ENCODE measurements at places on chromosomes 12 and 14.

DNA sequence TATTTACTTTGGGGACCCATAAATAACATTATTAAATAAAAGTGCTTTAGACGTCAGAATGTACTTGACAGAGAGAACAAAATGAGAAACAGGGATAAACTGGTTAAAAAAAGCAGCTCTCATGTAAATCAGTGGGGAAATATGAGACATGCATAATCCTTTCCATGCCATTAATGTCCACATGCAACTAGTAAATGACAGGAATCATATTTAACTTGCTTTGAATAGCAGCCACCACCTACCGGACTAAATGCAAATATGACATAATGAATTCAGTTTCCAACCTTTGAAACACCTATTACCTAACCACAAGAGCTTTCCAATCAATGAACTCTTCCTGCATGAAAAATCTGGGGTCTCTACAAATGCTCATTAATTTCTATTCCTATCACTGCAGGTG lies 19.6 kb downstream of the FGD6 start:
- DNase-seq: no peak

GRCh38 chr14:63174760-63175191 lies 29.5 kb upstream of the RHOJ start:
- no peak for DNase-seq

DNA sequence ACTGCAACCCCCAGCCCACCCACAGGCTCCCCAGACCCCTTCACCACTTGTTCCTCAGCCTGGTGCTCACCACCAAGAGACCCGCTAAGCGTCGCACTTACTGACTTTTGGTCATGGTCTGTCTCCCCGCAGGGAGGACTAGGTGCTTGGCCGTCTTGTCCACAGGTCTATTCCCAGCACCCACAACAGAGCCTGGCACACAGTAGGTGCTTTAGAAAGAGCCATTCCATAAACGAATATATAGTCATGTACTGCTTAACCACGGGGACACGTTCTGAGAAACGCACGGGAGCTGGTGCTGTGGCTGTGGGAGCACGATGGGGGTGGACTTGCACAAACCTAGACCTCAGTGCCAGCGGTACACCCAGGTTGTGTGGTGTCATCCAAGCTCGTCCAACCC lies 34.0 kb downstream of the NCOR2 start:
- DNase-seq: no peak

DNA sequence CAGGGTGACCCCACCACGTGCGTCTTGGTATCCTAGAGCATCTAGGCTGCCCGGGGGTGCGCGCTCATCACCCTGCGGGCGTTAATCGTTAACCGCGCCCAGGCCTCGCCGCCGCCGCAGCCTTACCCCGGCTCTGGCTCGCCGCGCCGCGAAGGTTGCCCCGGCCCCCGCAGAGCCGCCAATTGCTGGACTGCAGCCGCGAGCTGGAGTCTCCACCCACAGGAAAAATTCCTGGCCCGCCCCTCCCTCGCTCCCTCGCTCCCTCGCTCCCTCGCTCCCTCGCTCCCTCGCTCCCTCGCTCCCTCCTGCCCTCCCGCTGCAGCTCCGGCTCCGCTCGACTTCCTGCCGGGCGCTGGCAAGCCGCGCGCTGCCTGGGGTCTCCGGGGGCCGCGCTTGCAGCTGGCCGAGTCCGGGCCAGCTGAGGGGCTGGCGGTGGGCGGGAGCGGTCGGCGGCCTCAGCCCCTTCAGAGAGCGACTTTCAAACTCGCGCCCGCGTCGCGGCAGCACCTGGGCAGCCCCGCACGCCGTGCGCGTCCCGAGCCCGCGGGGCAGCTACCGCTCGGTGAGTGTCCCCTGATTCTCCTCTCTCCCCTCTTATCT lies at the start of gene PLEKHG3:
PLEKHG3 (plus strand) TSS at position 282 of the 600 bp plus-strand sequence. CDS start 23,208 bp downstream, outside the sequence.
- peak; percentile 83 for DNase-seq

GRCh38 chr12:12872139-12872933 lies 19.0 kb upstream of the GPRC5A start:
- no peak for DNase-seq

DNA sequence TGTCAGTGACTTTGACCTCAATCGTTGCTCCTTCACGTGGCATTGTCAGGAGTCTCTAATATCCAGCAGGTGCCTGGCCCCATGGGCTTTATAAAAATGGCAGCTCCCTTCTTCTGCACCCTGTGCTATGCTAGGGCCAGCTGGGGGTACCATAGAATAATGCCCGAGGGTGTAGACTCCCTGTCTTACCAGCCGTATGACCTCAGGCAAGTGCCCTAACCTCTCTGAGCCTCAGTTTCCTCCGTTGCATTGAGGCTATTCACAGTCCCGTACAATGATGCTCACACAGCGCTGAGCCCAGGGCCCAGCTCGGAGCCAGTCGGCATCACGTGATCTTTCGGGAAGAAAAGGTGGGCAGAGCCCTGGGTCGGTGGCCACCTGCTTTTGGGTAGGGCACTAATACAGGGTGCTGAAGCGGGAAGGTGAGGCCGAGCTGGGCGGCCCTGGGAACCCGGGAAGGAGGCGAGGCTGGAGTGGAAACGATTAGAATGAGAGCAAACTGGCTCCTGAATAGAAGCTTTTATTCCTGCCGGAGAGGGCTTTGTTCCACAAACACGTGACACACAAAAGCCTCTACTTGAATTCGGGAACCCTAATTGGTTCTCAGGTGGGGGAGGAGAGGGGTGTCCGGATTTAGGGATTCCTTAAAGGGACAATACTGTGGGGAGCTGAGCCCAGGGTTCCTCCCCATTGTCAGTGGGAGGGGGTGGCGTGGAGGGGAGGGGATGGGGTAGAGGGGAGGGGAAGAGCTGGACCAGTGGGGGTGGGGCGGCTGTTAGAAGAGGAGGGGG lies 19.9 kb upstream of the MSI1 start:
- no peak for DNase-seq

GRCh38 chr12:64706306-64706705 lies 52.9 kb downstream of the GNS start:
- no peak for DNase-seq

DNA sequence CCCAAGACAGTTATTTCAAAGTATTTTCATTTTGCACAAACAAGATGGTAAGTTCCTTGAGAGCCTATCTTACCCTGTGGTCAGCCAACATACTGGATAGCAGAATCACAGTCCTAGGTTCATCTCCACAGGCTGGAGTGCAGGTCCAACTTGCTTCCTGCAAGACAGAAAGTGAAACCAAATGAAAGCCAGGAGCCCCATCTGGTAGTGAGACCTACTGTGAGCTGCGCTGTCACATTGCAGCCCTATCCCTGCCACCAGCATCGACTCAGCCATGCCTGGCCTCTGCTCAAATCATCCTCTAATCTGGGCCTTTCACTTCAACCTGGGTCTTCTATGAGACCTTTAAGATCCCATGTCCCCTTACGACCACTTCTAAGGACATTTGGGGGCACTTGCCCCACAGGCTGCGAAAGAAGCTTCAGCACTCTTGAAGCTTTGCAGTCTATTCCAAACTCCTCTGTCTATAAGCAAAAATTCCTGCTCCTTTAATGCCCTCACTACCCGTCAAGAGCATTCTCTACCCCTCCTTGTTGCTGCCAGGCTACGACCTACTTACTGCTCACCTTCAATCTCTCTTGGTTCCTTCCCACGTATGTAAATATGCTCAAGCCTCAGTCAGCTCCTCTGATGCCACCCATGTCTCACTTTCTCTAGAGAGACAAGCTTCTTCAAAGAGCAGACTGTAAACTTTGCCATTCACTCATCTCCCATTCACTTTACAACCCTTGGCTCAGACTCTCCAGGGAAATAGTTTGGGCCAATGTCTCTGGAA lies 55.9 kb upstream of the TSPAN11 start:
- DNase-seq: no peak

DNA sequence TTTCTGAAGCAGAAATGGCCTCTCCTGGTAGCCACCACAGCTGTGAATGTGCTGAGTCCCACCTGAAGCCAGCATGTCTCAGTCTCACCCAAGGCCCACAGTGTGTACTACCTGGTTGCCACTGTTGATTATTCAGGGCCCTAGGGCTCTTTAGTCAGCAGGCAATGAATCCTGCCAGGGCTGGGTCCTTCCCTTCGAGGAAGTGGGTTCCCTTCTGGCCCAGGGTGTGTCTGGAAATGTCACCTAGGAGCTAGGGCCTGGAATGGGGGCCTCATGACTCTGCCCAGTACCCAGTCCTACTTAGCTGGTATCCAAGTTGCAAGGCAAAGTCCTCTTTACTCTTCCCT lies 207.4 kb downstream of the SYNE2 start:
- no peak for DNase-seq

- peak; percentile 60 for DNase-seq
These were observed 9.4 kb upstream of the ACVR1B start for GRCh38 chr12:51942056-51942455.

DNA sequence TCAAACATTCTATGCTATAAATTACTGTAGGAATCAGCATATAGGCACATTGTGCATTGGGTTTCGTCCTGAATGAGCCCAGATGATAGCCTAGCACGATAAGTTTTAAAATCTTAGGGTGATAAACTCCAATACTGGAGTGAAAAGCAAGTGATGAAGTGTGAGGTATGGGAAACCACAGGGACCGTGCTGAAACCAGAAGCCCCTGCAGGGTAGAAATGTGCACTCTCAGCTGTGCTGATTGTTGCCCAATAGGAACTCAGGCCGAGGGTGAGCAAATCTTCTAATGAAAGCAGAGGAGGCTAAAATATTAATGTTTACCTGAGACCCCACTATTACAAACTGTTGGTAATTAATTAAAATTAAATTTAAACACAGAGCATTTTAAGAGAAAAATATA lies 1486.6 kb downstream of the AACS start:
- DNase-seq: no peak

DNA sequence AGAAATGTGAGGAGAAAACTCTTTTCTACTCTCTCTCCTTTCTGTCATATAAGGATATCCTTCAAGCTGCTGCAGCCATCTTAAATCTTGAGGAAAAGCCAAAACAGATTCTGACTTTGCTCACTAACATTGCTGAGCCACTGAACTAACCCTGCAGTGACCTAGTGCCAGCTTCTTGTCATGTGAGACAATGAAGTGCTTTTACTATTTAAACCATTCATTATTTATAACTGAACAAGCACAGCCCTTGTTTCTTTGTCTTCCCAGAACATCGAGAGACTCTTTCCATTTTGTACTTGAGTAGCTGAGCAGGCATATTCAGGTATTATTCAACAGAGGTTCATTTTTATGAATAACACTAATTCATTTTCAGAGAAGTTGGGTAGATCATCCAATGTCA lies 455.0 kb upstream of the TMPO start:
- no peak for DNase-seq

- peak; percentile 91 for DNase-seq
These were observed 66.7 kb downstream of the IRF2BPL start for GRCh38 chr14:76961631-76962302.

DNA sequence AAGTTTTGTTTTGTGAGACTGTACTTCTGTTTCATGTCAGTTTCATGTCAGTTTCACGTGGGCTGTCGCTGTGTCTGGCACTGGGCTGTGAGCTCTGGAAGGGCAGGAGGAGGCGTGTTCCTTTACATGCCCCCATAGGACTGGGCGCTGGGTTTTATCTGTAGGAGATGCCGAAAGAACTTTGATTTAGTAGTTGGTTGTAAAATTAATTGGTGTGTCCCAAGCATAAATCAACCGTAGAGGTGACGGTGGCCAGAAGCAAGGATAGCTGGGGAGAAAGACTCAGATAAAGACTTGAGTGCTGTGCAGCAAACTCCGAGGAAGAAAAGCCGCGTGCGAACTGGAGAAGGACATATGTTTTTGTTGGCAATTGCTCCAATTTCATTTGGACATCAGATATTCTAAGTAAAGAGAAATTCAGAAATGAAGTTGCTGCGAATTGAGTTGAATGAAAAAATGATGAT lies 182.5 kb downstream of the VRK1 start:
- no peak for DNase-seq

DNA sequence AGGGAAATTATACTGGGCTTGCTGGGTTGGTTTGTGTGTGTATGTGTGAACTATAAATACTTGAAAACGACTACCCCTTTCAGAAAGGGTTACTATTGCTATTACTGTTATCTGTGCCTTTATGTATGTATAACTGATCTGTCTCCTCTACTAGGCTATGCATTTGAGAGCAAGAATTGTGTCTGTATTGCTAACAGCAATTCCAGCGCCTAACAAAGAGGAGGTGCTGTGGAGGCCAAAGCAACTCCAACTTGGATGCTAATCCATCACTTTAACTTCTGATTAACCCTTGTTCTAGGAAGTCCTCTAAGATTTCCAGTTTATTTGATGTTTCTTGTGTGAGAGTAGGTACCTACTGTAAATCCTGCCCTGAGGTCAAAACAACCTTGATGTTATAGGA lies 313.9 kb downstream of the PCNX1 start:
- no peak for DNase-seq

DNA sequence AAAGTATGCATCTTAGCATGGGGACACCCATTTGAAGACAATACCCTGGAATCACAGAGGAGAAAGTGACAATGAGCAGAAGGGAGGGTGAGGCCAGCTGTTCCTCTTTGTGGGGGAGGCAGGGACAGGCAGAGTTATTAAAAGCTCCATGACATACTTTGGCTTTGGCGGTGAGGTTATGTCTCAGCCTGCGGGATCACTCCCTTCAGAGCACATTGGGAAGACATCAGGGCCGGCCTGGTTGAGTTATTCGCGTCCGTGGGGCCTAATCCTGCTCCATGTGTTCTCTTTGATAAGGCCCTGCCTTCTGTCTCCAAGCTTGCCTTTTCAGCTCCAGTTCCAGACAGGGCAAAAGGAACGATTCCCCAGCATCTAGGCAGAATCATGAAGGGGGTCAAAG lies 98.8 kb upstream of the NTF3 start:
- DNase-seq: no peak

GRCh38 chr14:43778570-43778936 lies 728.5 kb downstream of the FSCB start:
- no peak for DNase-seq

DNA sequence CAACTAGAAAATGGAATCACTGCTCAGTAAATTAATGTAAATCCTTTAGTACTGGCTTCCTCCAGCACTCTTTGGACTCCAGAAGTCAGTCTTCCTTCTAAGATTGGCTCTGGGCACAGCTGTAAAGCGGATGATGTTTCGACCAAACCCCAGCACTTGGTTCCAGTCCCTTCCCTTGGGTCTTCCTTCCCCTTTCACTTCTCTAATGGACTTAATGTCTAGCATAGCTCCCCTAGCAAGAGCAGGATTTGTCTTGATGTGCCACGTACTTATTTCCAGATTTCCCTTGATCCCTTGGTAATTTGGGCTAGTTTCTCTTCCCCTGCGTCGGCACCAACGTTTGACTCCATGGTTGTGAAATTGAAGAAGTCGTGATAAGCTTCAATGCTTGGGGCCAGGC lies 28.3 kb downstream of the C12orf75 start:
- no peak for DNase-seq
